ENCODE measurements at places on chromosomes 2 and 18.
A peak's percentile ranks its signal among the peaks of the same experiment; 100 is the strongest.

DNA sequence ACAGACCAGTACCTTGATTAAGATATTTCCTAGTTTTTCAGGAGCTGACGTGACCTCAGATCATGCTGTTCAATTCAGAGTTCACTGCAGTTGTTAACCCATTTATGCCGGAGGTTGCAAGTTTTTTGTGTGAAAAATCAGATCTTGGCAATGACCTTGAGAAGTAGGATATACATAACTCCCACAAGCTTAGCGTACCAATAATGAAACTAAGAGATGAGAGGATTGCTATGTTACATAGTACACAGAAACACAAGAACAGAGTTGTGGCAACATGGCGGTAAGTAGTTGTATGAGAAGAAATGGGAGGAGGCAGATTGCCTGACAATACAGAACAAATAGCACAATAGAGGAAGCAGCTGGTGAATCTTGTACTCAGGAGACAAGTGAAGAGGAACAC lies 39.1 kb downstream of the PPIG start:
- DNase-seq: no peak

DNA sequence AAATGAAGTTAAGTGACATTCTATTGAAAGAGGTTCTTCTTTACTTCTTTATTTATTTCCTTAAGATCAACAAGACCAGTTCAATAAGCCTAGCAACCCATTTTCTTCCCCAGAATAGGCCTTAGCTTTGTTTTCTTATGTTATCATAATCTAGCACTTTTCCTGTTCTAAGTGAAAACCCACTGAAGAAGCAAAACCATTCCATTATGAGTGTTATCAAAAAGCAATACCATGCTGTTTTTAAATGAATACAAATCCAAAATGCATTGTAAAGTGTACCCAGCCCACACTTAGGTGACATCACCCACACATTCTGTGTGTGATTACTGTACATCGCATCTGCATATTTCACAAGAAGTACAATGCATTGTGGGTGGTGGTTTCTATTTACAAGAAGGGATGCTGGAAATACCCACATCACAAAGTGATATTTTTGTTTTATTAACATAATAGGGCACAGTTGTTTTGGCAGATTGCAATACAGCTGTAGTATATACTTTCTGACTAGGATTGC lies 679.5 kb downstream of the KCNJ3 start:
- no peak for DNase-seq

DNA sequence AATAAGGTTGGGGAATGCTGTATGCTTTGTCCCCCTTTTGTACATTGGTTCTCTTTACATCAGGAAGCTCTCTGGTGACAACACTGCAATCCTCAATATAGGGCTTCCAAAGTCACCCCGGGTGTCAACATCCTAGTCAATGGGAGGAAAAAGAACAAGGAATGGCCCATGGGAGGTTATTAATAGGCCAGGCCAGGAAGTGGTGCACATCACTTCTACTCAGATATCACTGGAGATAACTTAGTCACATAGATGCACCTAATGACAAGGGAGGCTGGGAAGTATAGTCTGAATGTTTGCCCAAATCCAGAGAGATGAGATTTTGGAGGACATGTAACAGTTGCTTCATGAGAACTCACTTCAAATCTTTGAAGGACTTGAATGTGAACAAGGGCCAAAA lies 274.7 kb downstream of the DYSF start:
- no peak for DNase-seq

- no peak for DNase-seq
Observed at GRCh38 chr2:236205867-236206645, 37.9 kb upstream of the GBX2 start.

GRCh38 chr2:226971084-226971483 lies 135.2 kb downstream of the RHBDD1 start:
- DNase-seq: no peak

GRCh38 chr2:46520130-46520711 lies 40.9 kb downstream of the TMEM247 start:
- no peak for DNase-seq

DNA sequence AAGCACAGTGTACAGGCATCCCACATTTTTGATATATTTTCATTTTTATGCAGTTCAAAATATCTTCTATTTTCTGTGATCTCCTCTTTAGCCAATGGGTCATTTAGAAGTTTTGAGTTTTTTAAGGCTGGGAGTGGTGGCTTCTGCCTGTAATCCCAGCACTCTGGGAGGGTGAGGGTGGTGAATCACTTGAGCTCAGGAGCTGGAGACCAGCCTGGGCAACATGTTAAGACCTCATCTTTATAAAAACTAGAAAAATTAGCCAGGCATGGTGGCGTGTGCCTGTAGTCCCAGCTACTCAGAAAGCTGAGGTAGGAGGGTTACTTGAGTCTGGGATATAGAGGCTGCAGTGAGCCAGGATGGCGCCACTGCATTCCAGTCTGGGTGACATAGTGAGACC lies 17.8 kb downstream of the UBR3 start:
- DNase-seq: no peak

DNA sequence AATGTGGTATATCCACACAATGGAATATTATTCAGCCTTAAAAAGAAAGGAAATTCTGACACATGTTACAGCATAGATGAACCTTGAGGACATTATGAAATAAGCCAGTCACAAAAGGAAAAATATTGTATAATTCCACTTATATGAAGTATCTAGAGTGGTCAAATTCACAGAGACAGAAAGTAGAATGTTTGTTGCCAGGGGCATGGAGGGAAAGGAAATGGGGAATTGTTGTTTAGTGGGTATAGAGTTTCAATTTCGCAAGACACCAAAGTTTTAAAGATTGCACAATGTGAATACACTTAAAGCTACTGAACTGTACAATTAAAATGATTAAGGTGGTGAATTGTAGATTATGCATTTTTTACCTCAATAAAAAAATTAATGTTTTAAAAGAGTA lies 92.9 kb downstream of the TXNL1 start:
- DNase-seq: no peak

GRCh38 chr2:63345285-63345633 lies 243.0 kb downstream of the WDPCP start:
- DNase-seq: no peak

- DNase-seq: no peak
Observed at GRCh38 chr2:100017633-100018032, 124.8 kb downstream of the AFF3 start.

DNA sequence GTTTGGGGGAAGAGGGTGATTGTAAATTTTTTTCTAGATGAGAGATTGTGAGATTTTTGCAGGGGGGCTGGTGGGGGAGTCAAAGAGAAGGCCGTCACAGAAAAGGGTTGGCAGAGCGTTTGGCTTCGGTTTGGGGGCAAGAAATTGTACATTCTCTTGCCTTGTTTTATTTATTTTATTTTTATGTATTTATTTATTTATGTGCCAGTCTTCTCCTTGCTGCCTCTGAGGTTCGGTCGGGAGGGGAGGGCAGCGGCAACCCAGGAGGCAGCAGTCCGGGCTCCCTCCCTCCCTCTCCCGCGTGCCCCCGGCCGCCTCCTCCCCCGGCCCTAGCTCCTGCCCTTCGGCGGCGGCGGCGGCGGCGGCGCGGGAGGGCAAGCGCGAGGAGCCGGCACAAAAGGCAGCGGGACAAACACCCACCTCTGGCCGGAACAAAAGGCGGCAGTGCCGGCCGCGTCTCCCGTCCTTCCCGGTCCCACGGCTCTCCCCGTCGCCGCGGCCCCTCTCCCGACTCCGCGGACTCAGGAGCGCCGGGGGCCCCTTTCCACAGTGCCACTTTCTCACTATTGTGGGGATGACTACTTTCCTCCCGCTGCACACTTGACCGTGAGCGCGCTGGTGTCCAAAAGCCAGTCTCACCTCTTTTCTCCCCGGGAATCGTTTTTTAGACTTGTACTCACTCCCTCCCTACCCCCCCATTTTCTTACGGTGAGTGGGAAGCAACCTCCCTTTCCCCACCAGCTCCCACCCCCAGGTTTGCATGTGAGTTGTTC lies 1.2 kb downstream of the BCL11A start:
- DNase-seq: no peak

DNA sequence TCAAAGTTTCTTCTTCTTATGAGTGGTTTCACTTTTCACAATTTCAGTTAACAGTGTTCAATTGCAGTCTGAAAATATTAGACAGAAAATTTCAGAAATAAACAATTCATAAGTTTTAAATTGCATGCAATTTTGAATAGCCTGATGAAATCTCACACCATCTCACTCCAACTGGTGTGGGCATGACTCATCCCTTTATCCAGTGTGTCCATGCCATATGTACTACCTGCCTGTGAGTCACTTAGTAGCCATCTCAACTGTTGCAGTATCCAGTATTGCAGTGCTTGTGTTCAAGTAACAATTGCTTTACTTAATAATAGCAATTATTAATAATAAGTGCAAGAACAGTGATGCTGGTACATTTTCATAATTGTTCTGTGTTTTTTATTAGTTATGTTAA lies 1202.5 kb downstream of the DSC3 start:
- no peak for DNase-seq

DNA sequence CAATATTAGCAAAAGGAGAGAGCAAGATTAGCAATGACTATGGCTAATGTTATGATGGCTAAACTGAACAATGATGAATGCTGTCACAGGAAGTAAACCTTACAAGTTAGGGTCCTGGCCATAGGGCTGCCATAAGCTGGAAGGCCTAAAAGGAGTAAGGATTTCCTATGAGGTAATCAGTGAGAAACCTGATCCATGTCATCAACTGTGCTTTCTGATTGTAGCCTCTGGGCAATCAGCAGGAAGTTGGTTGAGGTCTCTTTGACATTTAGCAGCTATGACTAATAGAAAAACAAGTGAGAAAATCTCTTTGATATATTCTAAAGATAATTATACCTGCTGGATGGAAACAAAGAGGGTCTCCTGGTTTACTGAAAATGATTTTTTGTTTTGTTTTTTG lies 193.0 kb downstream of the RAB3GAP1 start:
- DNase-seq: no peak

GRCh38 chr2:231244382-231245248 lies 46.2 kb downstream of the ARMC9 start:
- DNase-seq: no peak

DNA sequence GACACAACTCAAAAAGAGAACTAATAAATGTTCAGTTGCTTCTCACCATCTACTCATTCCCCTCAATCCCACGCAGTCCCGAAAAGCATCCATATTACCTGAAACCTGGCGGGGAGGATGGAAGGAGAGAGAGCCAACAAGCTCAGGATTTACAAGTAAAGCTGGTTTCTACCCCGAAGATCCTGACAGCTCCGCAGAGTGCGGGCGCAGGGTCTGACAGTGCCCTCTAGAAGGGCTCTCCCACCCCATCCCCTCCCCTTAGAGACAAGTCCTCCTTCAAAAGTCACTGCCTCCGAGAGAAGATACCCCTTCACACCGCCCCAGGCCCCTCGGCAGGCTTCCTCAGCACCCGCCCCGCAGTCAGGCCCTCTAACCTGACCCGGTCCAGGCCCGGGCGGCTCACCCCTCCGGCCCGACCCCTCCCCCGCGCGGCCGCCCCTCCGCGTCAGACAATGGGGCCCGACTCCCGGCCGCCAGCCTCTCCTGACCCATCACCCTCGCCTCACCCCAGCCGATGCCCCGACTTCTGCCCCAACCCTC lies 550 bp downstream of the RAB1A start:
- peak; percentile 36 for DNase-seq

DNA sequence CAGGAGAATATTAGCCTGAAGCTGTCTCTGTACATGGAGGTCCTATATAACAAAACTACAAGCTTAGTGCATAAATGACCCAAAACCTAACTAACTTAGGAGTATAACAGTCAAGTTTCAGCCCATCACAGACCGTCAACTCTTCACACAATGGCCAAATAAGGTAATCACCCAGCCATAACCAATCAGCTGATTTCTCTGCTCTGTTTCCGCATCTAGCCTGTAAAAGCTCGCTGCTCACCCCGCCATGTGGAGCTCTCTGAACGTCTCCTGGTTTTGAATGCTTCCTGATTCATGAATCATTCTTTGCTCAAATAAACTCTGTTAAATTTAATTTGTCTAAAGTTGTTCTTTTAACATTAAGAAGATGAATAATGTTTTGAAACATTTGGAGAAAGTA lies 593.6 kb downstream of the TMX3 start:
- no peak for DNase-seq

DNA sequence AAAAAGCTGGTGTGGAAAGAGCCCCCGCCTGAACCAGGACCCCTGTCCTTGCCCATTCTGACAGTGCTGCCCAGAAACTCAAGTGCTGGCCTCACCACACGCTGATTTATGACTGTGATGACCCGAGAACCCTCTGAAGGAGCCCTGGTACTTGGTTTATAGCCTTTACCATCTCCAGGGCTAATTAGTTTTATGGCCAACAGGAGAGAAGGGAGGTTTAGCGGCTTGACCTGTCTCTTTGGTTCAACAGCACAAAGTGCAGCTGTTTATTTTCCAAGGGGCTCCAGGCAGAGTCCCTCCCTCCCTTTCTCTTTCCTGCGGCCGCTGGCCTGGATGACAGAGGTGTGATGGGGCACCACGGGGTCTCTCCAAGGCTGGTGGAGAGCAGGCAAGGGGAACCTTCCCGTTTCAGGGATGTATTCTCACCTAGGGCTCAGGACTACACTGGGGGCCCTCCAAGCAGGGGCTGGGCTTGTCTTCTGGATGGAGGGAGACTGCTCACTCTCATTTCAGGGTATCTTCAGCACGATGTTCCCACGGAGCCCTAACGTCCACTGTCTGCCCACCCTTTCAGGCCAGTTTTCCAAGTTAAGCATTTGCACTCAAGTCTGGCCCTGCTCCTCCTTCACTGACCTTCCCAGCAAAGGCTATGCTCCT lies 174.2 kb upstream of the GLI2 start:
- no peak for DNase-seq

DNA sequence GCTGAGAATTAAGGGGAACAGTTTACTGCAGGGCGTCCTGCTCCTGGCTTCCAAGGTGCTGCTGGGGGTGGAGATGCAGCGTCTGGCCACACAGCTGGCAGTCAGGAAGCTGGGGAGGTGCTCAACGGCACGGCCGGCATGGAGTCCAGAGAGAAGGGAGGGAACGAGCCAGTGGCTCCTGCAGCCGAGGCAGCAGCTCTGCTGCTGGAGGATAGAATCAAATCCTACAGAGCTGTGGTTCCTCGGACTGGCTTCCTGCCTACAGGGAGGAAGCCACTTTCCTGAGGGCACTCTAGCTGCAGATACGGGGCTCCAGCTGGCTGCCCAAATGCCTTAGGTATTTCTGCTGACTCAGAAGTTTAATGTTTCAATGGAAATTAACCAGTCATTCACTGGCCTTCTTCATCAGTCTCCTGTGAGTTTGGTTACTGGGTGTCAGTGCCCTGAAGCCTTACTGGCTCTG lies 266.3 kb downstream of the TWIST2 start:
- no peak for DNase-seq

GRCh38 chr2:184769686-184770085 lies 171.4 kb downstream of the ZNF804A start:
- DNase-seq: no peak

Measured in neural crest cell (in vitro differentiated cells).